ENCODE measurements at places on chromosomes 6 and 20.

- no peak for DNase-seq
Measured at GRCh38 chr6:70421509-70421908, 8.2 kb downstream of the FAM135A start.

GRCh38 chr6:18405477-18406293, 18.5 kb downstream of the RNF144B start:
- no peak for DNase-seq

DNA sequence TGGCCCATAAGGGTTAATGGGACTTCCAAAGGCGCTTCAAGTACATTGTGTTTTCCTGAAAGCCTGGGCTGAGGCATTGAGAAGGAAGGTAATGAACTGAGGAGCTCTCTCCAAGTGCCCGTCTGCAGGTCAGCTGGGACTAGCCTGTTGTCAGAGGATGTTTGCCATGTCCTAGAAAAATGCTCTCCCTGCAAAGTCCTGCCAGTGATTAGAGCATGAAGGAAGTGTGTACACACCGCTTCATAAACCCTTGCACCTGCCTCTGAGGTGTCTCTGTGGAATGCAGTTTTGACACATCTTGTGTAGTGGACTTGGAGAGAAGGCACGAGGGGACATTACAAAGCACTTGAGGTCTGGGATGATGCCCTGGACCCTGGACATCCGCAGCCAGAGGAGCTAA, 506.7 kb downstream of the KIF16B start:
- DNase-seq = no peak

DNA sequence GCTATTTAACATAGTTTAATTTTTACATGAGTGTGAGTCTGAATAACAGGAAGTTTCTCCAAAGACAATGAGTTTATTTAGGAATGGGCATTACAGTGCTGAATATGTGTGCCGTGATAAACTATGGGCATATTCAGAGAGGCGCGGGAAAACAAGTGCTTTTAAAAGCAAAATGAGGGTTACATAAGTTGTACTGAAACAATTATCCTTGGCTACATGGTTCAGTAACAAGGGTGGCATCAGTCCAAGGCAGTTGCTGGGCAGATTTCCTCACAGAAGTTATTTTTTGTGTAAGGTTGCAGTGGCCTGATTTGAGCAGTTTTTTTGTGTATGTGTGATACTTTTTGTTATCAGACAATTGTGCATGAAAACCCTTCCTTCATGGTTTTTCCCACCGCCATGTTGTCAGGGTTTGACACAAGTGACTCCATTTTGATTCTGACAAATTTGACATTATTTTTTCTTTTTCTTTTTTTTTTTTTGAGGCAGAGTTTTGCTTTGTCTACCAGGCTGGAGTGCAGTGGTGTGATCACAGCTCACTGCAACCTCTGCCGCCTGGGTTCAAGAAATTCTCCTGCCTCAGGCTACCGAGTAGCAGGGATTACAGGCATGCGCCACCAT, 22.3 kb upstream of the PXDC1 start:
- no peak for DNase-seq

DNA sequence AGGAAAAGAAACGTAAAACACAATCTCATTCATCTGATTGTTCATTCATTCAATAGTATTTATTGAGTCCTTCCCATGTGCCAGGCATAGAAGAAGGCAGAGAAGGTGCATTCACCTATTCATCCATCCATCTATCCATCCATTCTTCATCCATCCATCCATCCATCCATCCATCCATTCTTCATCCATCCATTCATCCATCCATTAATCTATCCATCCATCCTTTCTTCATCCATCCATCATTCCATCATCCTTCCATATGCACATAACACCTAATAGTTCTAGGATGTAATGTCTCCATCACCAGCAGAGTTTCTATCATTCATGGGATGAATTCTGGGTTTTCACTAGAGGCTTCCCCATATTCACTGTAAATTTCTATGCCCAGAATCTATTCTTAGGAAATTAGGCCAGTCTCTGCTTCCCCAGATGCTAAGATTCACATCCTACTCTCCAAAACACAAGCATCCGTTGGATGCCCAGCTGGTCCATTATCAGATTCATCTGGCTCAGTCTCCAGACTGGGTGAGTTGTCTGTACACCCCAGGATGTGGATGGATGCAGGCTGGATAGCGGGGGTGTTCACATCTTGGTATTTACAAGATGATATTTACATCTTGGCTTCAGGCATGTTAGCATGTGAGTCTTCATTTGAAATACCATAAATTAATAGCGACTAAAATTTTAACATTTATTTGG, 517.7 kb upstream of the SULF2 start:
- DNase-seq = no peak

GRCh38 chr6:164693944-164694343, 615.5 kb downstream of the C6orf118 start:
- DNase-seq = no peak

All from NK-92 treated with Interleukin-12 subunit alpha and Interleukin-12 subunit beta, amount 100 ng/mL, for 24 hours (cell line).